ENCODE measurements at places on chromosomes 11 and 22.

DNA sequence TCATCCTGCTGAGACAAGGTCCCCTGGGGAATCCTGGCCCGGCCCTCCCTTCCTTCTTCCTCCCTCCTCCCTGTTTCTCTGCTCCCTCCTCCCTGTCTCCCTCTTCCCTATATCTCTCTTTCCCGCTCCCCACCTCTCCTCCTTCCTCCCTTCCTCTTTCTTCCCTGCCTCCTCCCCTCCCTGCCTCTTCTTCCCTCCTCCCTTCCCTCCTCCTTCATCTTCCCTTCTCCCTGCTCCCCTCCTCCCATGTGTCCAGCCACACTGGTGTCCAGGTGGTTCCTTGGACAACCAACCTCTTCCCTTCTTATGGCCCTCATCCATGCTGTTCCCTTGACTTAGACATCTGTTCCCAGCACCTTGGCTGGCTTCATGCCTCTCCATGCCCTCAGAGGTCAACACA lies 258.1 kb downstream of the MN1 start:
- no peak for DNase-seq

GRCh38 chr11:129723146-129723760 lies 92.4 kb upstream of the TMEM45B start:
- DNase-seq, result no peak

- no peak for DNase-seq
Observed at GRCh38 chr11:111106641-111107040, 138.9 kb upstream of the POU2AF2 start.

GRCh38 chr11:6395470-6396060 lies 5.3 kb downstream of the SMPD1 start:
- no peak for DNase-seq

DNA sequence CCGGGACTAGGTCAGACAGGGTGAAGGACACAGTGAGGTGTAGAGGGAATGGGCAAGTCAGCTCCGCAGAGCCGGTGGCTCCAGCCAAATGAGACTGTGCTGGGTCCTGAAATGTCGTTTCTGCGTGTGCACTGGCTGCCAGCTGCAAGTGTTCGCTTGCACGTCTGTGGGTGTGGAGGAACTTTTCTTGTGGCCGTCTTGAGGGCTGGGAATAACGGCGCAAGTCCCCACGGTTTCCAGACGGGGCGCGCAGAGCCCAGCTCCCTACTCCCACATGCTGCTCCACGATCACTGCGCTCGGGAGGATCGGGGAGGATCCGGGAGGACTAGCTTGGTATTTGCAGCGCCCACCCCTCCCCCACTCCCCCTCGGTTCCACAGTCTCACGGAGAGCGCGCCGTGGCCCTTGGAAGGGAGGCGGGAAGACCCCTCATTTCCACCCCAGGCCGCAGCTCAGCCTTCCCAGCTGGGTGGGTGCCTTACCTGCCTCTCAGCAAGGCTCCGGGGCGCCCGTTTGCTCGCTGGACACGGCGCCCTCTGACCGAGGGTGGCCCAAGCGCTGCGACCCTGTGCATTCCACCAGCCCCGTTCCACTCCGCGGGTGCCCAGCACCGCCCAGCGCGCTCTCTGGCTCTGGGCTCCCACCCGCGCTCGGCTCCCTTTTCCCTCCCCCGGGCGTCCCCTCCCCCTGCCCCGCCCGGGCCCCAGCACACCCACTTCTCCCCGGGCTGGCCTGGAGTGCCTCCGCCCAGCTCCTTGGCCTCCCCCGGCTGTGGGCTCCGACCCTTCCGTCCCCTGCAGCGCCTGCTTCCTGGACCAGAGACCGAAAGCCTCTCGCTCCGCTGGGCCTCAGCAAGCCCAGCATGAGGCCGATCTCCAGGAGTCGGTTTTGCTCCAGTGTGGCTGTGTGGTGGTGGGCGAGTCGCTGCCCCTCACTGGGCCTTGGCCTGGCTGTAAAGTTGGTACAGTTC lies at the start of gene KCNE3:
Gene KCNE3, minus strand, starts transcription at position 634 of the 970 bp plus-strand sequence. CDS start 9,986 bp downstream, outside the sequence.
- DNase-seq, result no peak

DNA sequence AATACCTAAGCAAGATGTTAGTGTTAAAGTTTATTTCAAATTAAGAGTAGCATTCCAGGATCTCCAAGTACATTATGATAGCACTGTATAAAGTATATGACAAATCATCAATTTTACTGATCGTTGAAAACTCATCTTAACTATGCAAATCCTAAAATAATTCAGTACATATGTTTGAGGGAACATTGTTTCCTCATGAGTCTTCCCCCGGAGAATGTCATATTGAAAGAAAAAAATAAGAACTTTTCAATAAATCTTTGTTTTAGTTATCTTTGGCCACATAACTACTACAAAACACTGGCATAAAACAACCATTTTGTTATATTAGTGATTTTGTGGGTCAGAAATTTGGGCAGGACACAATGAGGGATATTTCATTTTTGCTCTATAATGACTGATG lies 135.4 kb downstream of the METTL15 start:
- no peak for DNase-seq

DNA sequence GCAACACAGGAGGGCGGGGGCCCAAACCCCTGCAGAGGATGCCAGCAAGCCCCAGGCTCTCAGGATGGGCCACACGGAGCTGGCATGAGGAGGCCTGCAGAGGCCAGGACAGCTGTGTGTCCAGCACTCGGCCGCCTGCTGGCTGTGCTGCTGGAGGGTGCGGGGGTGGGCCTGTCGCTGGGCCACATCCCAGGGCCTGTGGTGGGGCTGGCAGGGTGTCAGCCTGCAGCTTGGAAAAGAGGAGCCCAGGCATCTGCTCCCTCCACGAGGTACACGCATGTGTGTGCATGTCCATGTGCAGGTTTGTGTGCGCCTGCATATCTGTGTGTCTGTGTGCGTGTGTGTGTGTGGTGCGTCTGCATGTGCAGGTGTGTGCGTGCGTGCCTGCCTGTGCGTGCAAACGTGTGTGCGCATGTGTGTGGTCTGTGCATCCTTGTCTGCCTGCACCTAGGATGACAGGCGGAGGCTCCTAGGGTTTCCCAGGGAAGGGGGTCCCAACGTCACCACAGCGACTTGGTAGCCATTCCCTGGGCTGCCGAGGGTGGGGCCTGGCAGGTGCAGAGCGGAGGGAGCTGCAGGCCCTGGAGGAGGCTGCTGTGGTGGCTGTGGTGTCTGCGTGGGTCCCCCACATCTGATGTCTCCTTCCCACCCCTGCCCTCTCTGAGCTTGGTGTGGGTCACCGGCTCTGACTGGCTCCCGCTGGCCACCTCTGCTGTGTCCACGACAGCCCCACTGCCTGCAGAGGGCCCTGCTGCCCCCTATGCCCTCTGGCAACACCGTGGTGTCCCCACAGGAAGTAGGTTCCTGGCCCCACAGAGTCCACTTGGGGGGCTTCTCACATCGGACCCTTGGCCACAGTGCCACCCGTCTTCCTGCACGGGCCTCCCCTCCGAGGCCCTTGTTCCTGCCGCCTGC lies 17.1 kb downstream of the BRSK2 start:
- no peak for DNase-seq

GRCh38 chr11:73783483-73784020 lies 4.1 kb upstream of the MRPL48 start:
- DNase-seq, result no peak

GRCh38 chr11:31844351-31844750 lies 33.2 kb upstream of the PAX6 start:
- no peak for DNase-seq

DNA sequence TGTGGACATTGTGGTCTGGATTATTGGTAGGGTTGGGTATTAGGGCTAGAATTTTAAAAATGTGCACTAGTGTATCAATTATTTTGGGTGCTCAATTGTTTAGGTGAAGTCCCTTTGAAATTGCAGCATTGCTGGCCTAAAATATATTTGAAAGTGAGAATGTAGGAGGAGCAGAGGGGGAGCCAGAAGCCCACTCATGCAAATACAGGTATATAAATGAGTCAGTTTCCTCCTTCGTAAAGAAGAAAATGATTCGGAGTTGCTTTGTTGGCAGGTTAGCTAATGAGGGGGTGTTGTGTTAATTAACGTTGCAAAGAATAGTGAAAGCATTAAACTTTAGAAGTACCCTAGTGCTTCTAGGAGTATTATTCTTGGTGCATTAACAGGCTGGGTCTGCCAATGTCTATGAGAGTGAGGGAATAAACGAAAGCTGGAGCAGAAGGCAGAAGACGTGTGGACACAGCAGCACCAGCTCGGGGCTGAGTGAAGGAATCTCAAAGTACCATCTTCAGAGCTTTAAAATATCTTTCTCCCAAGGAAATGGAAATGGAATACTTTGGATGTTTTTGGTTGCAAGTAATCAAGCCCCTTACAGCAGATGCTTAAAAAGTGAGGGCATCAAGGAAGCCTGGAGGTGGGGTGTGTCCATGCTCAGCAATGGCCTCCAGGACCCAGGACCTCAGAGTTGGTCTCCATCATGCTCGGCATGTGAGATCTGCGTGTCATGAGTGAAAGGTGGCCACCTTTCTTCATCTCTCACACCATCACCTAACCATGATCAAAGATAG lies 522.9 kb downstream of the NTM start:
- no peak for DNase-seq

GRCh38 chr11:1295086-1295485 lies 14.3 kb downstream of the TOLLIP start:
- no peak for DNase-seq

- no peak for DNase-seq
Observed at GRCh38 chr11:2846056-2846455, 39.5 kb downstream of the CDKN1C start.

DNA sequence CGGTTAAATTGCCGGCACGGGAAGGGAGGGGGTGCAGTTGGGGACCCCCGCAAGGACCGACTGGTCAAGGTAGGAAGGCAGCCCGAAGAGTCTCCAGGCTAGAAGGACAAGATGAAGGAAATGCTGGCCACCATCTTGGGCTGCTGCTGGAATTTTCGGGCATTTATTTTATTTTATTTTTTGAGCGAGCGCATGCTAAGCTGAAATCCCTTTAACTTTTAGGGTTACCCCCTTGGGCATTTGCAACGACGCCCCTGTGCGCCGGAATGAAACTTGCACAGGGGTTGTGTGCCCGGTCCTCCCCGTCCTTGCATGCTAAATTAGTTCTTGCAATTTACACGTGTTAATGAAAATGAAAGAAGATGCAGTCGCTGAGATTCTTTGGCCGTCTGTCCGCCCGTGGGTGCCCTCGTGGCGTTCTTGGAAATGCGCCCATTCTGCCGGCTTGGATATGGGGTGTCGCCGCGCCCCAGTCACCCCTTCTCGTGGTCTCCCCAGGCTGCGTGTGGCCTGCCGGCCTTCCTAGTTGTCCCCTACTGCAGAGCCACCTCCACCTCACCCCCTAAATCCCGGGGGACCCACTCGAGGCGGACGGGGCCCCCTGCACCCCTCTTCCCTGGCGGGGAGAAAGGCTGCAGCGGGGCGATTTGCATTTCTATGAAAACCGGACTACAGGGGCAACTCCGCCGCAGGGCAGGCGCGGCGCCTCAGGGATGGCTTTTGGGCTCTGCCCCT lies 529 bp upstream of the CCND1 start:
- no peak for DNase-seq

DNA sequence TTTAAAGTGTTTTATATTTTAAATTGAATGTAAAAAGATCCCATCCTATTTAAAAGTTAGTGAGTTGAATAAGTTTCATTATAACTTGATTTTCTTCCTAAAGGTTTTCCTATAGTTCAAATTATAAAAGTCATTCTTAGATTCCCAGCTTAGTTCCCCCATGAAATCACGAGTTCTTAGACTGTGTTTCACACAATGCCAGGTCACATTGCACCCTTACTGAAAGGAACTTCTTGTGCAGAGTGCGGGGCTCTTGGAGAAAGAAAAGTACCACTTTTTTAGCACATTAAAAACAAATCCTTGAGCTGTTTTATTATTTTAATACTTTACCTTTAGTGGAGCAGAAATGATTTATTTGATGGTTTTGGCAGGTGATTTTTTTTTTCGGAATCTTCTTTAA lies 15.6 kb downstream of the GRAP2 start:
- DNase-seq, result no peak

DNA sequence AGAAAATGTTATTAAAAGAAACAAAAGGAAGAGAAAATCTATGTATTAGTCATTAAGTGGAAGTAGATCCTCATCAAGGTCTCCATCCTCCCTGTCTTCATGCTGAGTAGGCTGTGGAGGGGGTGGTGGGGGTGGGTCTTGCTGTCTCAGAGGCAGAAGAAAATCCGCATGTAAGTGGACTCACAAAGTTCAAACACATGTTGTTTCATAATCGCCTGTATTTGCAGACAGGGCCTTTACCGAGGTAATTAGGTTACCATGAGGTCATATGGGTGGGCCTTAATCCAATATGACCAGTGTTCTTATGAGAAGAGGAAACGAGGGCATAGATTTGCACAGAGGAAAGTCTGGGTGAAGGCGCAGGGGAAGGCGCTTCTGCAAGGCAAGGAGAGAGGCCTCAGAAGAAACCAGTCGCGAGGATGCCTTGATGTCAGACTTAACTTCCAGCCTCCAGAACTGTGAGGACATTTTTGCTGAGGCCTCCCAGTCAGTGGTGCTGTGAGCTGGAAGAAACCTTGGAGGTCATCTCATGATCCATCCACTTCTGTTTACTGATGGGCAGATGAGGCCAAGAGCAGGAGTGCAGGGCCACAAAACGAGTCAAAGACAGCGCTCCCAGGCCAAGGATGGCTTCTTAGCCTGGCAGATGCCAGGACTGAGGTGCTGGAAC lies 49.3 kb upstream of the THY1 start:
- no peak for DNase-seq

- no peak for DNase-seq
Observed at GRCh38 chr11:61887839-61888494, 3.4 kb downstream of the FADS3 start.

DNA sequence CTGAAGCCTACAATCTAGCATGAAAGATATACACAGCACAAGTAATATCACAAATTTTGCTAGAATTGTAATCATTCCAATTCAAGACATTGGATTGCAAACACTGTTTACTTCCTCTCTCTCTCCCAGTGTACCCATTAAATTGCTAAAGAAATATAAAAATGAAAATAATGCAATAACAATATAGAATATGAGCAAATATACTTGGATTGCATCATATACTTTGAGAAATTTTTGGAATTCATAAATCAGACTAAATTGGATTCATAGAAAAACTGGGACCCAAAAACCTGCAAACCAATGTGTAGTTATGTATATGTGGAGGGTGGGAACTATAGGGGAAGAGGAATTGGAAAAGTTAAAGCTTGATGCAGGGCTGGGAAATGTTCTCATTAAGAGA lies 25.0 kb upstream of the OR56A1 start:
- no peak for DNase-seq

Measured in immature natural killer cell (primary cell).